Cerebellar nuclear complex (tissue), 1 donor: ENCODE measurements at places on chromosomes 6 and 20.

GRCh38 chr6:42690151-42690702, 32.2 kb downstream of the PRPH2 start:
- no peak for DNase-seq

DNA sequence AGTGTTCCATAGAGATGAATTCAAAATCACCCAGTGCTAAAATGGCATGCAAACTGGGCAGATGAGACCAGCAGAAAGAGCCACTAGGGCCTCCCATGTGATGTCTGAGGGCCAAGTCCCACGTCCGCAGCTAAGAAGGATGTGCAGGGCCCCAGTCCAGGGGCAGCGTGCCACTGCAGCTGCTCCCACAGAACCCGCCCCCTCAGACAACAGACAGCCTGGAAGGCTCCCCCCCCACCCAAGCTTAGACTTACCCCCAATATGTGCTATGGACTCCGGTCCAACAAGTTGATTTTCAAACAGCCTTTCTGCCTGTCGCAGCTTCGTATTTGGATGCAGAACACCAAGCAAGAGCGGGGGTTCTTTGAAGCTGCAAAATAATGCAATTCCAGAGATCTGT, 14.0 kb downstream of the APMAP start:
- no peak for DNase-seq

DNA sequence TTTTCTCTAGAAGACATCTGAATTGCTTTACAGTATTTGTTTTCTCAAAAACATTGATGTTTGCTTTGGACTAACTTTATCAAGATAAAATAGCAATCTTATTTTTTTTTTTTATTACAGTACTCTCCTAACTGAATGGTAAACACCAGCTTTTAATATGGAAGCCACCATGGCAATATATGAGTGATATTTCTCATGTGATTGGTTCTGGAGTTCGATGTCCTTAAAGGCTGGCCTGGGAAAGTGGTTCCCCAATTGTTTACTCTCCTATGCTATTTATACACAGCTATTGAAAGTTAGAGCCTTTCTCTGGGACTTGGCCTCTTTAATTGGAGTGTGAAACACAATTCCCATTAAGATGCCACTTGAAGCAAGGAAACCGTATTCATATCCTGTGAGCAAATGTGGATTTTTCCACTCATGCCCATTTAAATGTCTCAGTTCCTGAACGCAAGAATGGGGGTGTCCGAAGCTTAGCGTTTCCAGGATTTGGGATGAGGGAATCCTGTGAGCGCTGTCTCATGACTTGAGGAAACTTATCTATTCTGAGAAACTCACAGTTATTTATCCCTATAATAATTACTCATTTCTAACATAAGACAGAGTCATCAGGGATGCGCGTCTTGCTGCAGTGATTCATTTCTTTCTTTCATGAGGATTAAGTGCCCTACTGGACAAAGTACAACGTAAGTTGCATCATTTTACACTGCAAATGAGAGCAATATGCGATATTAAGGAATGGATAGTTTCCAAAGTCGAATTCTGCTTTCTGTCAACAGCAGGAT, 143.3 kb upstream of the PREP start:
- no peak for DNase-seq

DNA sequence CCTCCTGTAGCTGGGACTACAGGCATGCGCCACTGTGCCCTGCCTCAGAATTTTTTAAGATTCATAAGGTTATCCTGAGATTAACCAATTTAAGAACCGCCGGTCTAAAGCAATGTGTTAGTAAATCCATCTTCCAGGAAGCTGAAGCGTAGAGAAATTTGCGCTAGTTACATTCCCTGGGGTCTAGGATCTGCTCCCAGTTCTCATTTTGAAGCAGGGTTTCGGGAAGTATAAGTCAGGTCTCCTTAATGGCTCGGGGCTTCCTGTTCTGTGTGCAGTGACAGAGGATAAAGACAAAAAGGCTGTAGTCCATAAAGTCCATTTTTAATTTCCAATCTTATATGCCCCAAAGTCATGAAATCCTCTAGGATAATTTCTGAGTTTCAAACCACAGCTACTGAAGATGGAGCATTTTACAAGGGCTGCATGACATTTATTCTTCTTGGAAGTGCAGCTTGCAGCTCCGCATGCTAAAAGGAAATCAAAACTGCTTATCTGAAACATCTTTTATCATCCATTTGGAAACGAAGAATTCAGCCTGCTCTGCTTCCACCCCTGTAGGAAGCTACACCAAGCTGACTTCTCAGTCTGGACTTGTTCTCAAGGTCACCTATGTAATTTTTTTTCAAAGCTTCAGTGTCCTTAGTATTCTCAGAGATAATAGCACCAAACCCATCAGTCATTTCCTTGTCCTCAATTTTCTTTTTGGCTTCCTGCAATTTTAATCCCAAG, 326.1 kb downstream of the PRL start:
- DNase-seq: no peak

GRCh38 chr20:55515832-55516231, 489.5 kb downstream of the CBLN4 start:
- no peak for DNase-seq

- no peak for DNase-seq
Observed at GRCh38 chr20:36467076-36467999, 74.0 kb upstream of the MYL9 start.

- DNase-seq: no peak
Observed at GRCh38 chr20:8808202-8808535, 260.7 kb upstream of the PLCB4 start.

GRCh38 chr6:122804962-122805485, 16.0 kb downstream of the SMPDL3A start:
- DNase-seq: no peak

DNA sequence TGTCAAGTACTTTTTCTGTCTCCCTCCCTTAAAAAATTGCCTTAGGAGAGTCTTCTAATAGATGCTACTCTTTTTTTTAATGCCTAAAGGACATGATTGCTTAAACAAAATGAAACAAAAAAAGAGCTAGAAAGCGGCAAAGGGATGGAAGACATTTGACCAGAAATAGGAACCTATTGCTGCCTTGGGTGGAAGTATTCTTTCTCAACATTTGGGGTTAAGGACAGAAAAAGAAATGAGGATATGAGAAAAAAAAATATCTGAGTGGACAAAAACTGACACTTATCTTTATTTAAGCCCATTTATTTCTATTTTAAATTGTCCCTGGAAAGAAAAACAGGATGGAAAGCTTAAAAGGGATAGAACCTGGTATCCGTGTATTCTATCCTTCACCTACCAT, 664.9 kb upstream of the CITED2 start:
- DNase-seq: no peak

GRCh38 chr6:154157706-154158105, 118.7 kb downstream of the OPRM1 start:
- DNase-seq: no peak

DNA sequence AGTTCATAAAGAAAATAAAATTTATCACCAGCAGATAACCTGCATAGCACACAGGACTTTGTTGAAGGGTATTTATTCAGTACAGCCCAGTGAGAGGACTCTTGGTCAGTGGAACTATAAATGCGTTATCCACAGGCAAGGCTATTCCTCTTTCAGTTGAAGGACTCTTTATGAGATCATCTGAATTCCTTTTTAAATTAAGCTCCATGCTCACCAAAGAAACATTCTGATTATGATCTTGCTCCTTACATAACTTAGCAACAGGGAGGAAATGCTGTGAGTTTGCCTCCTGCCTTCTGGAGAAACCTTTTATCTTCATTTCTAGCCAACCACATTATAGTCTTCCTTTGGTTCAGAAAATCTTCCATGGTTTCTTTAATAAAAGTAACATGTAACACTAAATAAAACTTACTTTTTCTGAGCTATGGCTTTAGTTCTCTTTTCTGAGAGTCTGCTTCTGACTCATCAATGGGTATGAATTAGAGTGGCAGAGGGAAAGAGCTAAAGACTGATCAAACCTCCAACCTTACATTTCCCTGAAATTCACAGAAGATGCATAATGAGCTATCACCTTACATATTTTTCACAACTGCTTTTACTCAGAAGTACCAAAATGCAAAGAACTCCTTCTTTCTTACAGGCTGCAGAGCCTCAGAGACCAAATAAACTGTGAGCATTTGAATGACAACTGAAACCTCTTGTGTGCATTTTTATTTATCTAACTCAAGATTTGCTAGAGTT, 267.2 kb downstream of the ADGRG6 start:
- no peak for DNase-seq

- no peak for DNase-seq
Observed at GRCh38 chr6:89522778-89523177, 89.8 kb downstream of the ANKRD6 start.

DNA sequence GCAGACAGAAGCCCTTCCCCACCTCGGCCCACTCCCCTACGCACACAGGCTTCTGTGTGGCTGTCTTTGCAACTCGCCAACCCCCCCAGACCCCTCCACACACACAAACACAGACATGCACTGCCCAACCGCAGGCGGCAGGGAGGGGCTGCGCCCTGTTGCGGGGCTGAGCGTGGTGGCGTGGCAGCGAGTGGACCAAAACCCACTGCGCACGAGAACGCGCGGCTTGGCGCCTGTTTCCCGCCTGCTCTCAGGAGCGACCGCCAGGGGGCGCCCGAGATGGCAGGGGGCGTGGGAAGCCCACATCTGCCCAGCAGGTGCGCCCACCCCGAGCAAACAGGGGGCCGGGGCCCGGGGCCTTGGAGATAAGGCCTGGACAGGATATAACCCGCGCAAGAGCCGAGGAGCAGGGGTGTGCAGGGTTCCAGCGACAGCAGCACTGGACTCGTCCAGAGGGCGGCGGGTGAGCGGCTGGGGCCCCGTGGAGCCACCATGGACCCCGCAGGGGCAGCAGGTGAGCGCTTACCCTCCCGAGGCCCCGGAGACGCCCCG, at the start of gene RBPJL:
Gene RBPJL, plus strand, starts transcription at position 410 of the 552 bp plus-strand sequence. Its CDS starts 83 bp downstream, at position 493.
- no peak for DNase-seq

DNA sequence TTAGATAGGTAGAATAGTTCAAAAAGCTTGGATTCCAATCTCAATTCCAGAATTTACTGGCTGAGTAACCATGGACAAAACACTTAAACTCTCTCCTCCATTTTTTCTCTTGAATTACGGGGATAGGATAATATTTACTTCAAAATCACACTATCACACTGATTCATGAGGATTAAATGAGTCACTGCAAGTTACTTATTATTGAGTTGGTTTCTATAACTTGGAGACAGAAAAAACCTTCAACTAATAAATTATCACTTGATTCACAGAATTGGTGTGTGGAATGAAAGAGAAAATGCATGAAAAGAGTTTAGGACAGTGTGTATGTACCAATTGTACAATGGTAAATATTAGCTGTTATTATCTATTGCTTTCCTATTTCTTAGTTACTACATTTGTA, 585.2 kb downstream of the PHF3 start:
- no peak for DNase-seq

- no peak for DNase-seq
Observed at GRCh38 chr6:85372188-85372914, 77.5 kb upstream of the NT5E start.

GRCh38 chr6:125123468-125124048, 30.0 kb upstream of the TPD52L1 start:
- DNase-seq: no peak

GRCh38 chr20:5095931-5096330, 23.8 kb downstream of the PCNA start:
- DNase-seq: no peak

- no peak for DNase-seq
Observed at GRCh38 chr6:31308845-31309175, 36.9 kb upstream of the HLA-C start.

GRCh38 chr6:37258405-37259105, 611 bp upstream of the TMEM217 start:
- no peak for DNase-seq

- DNase-seq: no peak
Observed at GRCh38 chr20:24785141-24786110, 163.6 kb upstream of the CST7 start.

DNA sequence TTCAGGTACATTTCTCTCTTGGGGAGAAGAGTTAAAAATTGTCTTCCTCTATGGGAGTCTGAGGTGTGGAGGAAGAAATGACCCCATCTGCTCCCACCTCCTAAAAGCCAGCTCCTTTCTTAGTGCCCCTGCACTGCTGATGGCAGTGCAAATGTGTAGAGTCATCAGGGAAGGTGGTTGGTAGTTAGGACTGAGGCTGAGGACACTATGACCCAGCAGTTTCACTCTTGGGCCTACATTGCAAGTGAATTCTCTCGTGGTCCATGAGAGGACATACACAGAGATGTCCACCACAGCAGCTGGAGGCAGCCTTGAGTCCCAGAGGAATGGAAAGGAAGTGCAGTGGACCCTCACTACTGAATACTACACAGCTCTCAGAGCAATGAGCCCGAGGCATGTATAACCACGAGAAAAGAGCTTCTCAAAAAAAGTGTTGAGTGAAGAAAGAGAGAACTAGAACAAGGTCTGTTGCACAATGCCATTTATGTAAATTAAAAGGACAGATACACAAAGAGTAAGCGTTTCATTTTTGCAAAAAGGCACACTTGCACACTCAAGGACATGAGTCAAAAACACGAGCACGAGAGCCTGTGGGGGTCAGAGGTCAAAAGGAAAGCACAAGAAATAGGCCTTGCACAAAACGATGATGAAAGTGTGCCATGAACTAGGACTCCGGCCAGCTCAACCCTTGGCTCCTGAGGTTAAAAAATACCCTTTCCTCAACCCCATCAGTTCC, 308.2 kb upstream of the PRND start:
- DNase-seq: no peak

DNA sequence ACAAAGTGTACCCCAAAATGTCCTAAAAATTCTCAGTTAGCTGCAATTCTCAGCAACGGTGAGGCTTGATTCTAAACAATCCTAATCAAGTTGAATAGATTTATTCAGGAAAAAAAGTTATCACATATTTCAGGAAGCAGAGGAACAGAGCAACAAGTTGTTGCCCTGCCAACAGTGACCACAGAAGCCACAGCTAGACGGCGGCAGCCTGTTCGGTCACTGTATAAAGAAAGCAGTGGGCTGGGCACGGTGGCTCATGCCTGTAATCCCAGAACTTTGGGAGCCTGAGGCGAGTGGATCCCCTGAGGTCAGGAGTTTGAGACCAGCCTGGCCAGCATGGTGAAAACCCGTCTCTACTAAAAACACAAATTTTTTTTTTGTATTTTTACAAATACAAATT, 171.2 kb upstream of the BMP5 start:
- DNase-seq: no peak

GRCh38 chr6:32882879-32883250, 28.9 kb downstream of the PSMB9 start:
- no peak for DNase-seq

DNA sequence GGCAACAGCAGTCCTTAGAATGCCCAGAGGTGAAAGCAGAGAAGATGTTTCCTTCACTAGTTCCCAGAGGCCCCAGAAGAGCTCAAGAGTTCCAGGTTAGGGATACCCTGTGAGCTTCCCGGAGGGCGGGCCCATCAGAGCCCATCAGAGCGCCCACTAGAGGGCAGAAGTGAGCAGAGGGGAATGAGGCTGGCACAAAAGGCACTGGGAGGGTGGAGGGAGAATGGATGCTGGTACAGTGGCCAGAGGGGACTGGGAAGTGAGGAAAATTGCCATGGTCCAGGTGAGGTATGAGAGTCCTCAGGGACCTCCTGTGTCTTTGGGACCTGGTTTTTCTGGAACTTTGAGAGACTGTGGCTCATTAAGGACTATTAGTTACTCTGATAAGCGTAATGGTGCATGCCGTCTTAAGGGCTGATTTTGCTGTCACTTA, 57.3 kb downstream of the LINC00237 start:
- DNase-seq: no peak
